ENCODE measurements at places on chromosomes 5 and 9.

DNA sequence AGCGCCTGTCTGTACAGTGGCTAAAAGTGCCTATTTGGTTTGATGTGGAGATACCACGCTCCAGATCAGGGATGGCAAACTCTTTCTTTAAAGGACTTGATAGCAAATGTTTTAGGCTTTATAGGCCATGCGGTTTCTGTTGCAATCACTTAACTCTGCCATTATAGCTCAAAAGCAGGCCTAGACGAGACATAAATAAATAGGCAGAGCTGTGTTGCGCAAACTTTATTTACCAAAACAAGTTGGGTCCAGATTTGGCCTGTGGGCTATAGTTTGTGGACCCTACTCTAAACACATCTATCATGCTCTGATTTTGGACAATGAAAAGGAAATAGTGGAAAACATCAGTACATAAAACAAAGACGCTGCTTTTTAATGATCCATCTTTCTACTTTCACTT is 79.2 kb downstream of the PTCH1 start:
- DNase-seq, result no peak

- DNase-seq, result no peak
These were observed 144.4 kb downstream of the ZNF462 start for GRCh38 chr9:107007402-107007801.

GRCh38 chr9:105121861-105122430 is 122.5 kb upstream of the SLC44A1 start:
- no peak for DNase-seq

DNA sequence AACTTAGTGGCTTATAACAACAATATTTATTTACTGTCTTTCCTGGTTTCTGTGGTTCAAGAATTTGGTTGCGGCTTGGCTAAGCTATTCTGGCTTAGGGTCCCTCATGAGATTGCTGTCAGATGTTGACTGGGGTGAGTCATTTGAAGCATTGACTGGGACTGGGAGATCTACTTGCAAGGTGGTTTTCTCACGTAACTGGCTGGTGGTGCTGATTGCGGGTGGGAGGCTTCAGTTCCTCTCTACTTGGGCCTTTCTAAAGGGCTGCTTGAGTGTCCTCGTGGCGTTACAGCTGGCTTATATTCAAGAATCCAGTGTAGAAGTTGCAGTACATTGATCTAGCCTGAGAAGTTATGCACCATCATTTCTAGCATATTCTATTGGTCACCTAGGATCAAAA is 218.5 kb upstream of the ELAVL2 start:
- no peak for DNase-seq

GRCh38 chr5:137887831-137888230 is 1.4 kb upstream of the PKD2L2 start:
- DNase-seq, result no peak

GRCh38 chr9:38039090-38039906 is 29.7 kb downstream of the SHB start:
- DNase-seq, result no peak

GRCh38 chr5:3778000-3778550 is 182.4 kb downstream of the IRX1 start:
- DNase-seq, result no peak

- DNase-seq, result no peak
These were observed 54.0 kb upstream of the HSPB3 start for GRCh38 chr5:54401515-54401914.

DNA sequence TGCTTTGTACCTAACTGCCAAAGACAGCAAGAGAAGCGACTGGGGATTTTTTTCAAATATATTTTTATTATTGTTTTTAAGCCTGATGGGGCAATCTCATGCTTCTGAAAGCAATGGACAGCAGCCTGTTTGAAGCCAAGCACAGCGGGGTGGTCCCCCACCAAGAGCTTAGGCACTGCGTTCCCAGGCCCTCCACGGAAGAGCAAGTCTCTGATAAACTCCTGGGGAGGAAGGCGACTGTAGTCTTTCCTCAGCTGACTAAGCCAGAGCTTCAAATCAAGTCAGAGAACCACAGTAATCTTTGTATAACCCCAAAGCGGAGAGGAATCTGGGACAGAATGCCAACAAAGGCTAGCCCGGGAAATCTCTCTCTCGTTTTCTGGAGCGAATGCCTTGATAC is 54.4 kb downstream of the ARSB start:
- no peak for DNase-seq

GRCh38 chr9:114214686-114215414 is 59.5 kb downstream of the COL27A1 start:
- no peak for DNase-seq

GRCh38 chr5:17190799-17191391 is 26.5 kb upstream of the BASP1 start:
- DNase-seq, result no peak

GRCh38 chr9:18490641-18491370 is 16.9 kb downstream of the ADAMTSL1 start:
- no peak for DNase-seq

- DNase-seq, result no peak
These were observed 2.5 kb downstream of the OR13F1 start for GRCh38 chr9:104506565-104506964.

DNA sequence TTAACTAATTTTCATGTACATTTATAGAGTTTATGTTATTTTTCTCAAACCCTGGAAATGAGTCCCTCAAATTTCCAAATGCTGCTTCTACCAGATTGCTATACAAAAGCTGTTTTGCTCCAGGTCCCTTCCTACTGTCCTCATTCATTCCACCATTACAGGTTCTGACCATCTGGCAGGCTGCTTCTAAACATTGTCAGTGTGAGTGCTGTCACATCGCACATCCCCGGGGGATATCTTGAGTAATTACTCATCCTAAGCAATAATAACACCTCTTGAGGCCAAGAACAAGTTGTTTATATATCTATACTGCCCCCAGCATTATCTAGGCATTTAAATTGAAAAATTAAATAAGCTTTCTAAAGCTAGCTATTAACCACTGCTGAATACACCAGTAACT is 1675.3 kb upstream of the CDH6 start:
- DNase-seq, result no peak

GRCh38 chr5:74497706-74498105 is 142.8 kb downstream of the ENC1 start:
- DNase-seq, result no peak

- no peak for DNase-seq
These were observed 400.3 kb downstream of the ICE1 start for GRCh38 chr5:5822729-5823257.

DNA sequence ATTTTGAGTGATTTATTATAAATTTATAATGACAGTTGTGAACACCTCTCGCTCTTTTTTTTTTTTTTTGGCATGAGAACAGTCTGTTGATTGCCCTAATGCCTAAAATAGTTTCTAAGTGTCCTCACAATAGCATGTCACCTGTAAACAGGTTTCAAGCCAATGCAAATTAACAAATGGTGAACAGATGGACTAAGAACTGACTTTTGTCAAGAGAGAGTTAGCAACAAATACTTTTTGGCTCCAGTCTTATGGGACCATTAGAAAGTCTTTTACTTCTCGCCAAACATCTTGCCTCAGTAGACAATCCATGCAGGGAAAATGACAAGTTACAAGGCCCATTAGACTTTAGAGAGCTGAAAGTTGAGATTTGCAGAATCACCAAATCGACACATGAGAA is 67.8 kb downstream of the MED27 start:
- DNase-seq, result no peak

DNA sequence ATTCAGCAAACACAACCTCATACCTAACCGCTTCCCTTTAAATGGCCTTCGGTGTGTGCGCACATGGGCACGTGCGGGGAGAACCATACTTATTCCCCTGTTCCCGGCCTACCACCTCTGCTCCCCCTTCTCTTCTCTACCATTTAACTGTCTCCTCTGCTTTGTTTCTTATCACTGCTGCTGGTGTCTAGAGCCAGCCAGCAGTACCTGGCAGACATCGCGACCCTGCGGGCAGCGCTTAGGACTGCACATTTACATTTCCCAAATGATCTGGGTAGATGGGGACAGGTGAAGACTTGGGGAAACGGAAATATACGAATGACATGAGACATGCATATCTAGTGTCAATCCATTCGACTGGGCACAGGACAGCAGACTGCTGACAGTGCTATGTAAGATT is 56.6 kb downstream of the PSMB7 start:
- no peak for DNase-seq

DNA sequence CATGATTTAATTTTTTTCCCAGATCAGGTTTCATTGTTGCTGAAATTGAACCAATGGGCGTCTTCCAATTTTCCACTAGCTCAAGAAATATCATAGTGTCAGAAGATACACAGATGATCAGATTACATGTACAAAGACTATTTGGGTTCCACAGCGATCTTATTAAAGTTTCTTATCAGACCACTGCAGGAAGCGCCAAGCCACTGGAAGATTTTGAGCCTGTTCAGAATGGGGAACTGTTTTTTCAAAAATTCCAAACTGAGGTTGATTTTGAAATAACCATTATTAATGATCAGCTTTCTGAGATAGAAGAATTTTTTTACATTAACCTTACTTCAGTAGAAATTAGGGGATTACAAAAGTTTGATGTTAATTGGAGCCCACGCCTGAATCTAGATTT is 251.6 kb downstream of the ADGRV1 start:
- no peak for DNase-seq

DNA sequence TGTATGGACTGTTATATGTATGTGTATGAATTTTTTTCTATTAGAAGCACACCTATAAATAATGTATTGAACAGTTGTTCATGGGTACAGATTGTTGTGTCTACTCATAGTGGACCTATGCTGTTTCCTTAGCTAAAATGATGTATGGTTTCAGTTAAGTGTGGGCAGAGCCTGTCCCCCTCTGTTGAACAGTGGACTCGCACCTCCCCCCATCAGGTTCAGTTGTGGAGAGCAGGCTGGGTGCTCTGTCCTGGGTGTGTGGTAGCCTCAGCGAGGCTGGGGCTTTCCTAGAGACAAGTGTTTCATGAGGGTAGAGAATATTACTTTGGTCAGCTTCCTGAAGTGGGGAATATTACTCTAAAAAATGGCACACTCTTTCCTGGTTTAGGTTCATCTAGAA is 47.4 kb upstream of the LRRTM2 start:
- no peak for DNase-seq

DNA sequence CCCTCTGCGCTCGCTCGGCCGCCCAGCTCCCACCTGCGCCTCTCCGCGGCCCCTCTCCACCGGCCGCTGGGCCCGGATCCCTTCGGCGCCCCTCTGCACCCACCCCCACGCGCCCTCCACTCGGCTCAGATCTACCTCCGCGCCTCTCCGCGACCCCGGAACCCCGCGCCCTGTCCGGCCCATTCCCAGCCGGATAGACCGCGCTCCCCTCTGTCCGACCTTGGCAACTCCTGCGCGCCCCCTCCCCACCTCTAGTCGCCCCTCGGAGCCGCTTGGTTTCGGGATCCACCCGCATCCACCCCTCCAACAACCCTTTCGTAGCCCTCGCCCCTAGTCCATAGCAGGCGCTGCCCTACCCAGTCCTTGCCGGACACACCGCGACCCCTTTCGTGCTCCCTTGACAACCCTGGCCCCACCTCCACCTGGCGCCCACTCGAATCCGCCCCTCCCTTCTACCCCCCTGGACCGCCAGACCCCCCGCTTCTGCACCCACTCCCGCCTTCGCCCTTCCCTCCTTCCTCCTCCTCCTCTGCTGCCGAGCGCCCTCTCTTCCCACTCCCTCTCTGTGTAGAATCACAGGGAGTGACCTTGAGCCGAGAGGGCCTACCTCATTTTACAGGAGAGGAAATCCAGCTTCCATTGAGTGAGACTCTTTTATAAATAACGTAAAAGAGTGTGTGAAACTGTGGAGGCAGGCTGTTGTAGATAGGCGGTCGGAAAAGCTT is 525 bp upstream of the AK3 start:
- no peak for DNase-seq

- no peak for DNase-seq
These were observed 5.7 kb downstream of the PCDHB4 start for GRCh38 chr5:141127305-141127704.

DNA sequence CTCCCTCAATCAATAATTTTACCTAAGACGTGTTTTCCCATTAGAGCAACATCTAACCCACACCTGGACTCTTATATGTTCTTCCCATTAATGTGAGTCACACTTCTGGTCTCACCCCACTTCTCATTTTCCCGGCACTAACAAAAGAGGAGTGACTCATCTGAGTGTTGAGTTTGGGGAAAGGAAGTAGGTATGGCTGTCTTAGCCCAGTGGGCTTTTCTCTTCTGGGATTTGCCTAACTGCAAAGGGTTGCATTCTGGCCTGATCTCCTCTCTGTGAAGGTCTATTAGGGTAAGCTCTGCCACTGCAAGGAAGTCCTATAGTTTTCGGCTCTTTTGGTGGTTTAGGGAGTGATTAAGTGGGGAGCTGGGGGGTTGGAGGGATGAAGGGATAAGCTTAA is 195.6 kb downstream of the KIAA0825 start:
- peak; percentile 25 for DNase-seq

GRCh38 chr9:71120501-71121247 is 747 bp downstream of the TRPM3 start:
- DNase-seq, result no peak

DNA sequence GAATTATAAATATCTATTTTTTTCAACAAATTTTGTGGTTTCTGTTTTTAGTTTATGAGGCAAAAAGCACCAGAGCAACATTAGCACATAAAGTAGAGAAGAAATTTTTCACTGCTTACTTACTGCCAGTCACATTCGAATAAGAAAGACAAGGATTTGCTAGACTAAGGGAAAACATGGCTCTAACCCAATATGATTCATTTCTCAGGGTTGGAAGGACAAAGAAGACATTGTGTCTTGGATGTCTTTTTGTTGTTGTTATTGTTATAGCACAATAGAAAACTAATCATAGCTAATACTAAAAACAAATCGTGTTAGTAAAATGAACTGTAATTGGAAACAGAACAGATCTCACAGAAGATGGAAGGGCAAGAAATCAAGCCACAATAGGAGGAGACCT is 90.9 kb upstream of the SLCO6A1 start:
- no peak for DNase-seq

DNA sequence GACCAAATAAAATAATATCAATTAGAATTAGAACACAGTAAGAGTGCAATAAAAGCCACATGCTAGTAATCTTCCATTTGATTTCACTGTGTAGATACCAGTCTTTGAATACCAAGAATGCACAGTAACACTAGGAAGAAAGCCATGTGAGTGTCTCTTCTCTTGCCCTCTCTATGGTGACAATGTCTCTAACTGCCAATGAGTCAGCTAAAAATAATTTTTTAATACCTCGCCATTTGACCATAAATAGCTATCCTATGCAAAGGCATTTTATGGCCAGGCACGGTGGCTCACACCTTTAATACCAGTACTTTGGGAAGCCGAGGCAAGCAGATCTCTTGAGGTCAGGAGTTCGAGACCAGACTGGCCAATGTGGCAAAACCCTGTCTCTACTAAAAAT is 30.6 kb downstream of the EDIL3 start:
- DNase-seq, result no peak

DNA sequence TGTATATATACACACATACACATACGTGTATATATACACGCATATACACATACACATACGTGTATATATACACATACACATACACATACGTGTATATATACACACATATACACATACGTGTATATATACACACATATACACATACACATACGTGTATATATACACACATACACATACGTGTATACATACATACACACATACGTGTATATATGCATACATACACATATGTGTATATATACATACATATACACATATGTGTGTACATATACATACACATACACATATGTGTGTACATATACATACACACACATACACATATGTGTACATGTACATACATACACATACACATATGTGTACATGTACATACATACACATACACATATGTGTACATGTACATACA is 82.6 kb downstream of the SYK start:
- DNase-seq, result no peak
